ENCODE measurements at places on chromosomes 12 and 14. TPM values are rescaled to one million over a fixed set of nuclear protein-coding genes. Genes with fewer than 3 reads are reported as not detected.

GRCh38 chr12:47216150-47216677 lies 136.5 kb upstream of the AMIGO2 start:
- no peak for DNase-seq

GRCh38 chr12:11233532-11233931 lies 36.0 kb downstream of the PRB3 start:
- DNase-seq: no peak

DNA sequence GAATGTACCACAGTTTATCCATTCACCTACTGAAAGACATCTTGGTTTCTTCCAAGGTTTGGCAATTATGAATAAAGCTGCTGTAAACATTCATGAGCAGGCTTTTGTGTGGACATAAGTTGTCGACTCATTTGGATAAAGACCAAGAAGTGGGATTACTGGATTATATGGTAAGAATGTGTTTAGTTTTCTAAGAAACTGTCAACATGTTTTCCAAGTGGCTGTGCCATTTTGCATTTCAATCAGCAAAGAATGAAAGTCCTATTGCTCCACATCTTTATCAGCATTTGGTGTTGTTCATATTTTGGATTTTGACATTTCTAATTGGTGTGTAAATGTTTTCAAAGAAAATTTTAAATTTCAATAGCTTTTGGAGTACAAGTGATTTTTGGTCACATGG lies 27.3 kb upstream of the KLRF1 start:
- DNase-seq: no peak

FOXN4 gene
- total RNA-seq: not detected

LIMA1 gene
- total RNA-seq: 188 TPM

All from fibroblast of villous mesenchyme (primary cell).